Caki2 (cell line): ENCODE measurements at places on chromosomes 11 and 22. TPM values are rescaled to one million over a fixed set of nuclear protein-coding genes. Genes with fewer than 3 reads are reported as not detected.

SRRD gene
- 38.6 and 41.7 TPM in 2 replicates for total RNA-seq

BACE1-AS gene
- total RNA-seq, result 0.64 and 2.0 TPM in 2 replicates

DNA sequence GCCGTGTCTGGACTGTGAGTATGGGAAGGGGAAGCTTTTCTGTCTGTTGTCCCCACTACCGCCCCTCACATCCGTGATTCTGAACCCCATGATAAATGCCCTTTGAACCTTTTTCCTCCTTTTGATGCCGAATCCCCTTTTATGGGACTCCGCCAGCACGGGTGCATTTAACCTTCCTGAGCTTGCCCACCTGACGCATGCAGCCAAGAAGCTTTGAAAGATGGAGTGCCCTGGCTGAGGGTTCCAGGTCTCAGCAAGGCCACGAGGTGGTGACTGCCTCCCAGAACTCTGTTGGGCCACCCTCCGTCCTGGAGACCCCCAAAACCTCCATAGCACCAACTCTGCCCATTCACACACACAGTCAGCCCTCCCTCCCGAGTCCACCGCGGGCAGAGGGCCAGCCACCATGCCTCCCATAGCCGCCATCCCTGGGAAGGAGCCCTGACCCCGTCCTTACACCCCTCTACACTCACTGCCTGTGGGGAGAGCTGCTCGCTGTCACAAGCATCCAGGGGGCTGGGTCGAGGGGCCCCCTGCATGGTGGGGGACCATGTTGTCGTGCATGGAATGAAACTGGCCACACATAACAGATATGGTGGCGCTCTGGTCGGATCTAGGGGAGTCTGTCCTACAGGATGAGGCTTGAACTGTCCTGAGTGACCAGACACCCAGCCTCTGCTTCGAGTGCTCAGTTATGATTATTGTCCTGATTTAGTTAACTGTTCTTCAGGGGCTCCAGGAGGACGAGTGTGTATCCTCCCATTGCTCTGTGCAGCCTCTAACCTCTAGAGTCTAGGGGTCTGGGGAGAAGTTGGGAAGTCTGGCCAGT is 822 bp upstream of the COMT start:
- DNase-seq, result no peak

DNAJB7 gene
- not detected in 2 replicates for total RNA-seq

DNA sequence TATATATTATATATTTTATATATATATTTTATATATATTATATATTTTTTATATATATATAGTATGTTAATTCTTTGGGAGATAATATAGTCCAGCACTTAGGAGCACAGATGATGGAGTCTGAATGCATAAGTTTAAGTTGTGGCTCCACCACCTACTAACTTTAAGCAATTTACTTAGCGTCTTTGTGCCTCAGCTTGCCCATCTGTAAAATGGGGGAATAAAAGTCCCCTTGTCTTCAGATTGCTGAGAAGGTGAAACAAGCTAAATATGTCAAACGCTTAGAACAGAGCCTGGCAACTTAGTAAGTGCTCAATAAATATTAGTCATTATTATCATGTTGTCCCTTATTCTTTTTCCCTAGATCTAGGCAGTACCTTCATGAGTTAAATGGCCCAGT is 27.5 kb downstream of the DSCAML1 start:
- DNase-seq, result no peak

GRCh38 chr11:132285631-132286030 is 915.2 kb downstream of the NTM start:
- no peak for DNase-seq

CLMP gene
- total RNA-seq, result 1.5 and 6.8 TPM in 2 replicates

DNA sequence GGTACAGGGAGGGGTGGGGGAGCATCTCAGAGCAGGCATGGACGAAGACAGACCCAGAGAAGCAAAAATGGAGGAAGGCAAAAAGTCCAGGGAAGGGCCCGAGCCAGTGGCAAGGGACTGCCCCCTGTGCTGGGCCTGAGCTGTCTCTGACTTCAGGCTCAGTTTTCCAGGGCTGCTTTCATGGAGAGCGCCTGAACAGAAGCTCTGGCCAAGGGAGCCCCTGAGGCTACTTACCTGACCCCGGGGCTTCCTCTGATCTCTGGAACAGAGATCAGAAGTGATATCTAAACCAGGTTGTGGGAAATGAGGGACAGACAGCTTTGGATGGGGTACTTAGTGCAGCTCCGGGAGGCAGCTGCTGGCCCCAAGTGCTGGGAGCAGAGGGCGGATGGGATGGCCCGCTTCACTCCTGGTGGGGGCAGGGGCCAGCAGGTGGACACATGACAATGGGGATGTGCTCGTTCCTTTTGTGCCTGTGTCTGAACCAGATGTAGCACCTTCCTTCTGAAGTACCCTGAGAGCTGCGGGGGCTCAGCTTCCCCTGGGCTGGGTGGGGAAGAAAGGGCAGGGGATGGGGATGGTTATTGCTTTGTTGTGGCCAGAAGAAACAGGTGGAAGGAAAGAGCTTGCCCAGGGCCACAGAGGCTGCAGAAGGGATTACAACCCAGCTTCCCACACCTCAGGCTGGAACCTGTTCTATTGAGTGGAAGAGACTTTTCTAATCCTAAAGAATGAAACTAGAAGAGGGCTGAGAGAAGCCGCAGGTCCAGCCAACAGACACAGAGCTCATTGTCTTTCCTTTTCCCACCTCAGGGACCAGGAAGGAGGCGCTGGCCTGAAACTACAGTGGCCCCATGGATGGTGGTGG is 5.7 kb downstream of the LRRC10B start:
- DNase-seq, result no peak

OR51E2 gene
- total RNA-seq, result 0.17 TPM in 1 of 2 replicates, not detected in the other

- no peak for DNase-seq
Measured at GRCh38 chr11:2547806-2548205, 103.0 kb downstream of the KCNQ1 start.

- DNase-seq, result no peak
Measured at GRCh38 chr11:64490562-64491216, 100.3 kb upstream of the SLC22A12 start.

DNA sequence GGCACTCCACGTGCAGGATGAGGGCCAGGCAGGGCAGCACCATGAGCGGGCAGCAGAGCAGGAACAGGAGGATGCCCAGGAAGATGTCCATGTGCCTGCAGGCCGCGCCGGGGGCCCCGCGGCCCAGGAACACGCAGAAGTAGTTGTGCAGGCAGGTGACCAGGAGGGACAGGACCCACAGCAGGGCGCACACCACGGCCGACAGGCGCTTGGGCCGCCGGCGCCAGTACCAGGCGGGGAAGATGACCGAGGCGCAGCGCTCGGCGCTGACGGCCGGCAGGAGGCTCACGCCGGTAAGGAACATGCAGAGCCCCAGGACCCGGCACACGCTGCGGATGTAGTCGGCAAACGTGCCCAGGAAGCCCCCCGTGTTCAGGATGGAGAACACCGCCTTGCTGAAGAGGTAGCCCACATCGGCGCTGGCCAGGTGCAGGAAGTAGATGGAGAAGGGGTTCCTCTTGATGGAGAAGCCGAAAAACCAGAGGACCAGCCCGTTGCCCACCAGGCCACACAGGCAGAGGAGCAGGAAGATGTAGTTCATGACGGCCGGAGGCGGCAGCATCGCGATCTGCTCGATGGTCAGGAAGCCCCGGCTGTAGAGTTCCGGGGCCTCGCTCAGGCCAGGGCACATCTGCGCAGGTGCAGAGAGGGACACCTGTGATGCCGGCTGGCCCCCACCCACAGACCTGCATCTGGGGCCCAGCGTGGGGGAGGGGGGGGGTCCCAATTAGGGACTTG is 7.2 kb downstream of the MRGPRF start:
- no peak for DNase-seq

GRCh38 chr22:28394513-28395110 is 285.0 kb downstream of the TTC28 start:
- DNase-seq, result no peak

GRCh38 chr22:24178502-24179440 is 2.5 kb upstream of the SUSD2 start:
- no peak for DNase-seq

GRCh38 chr11:22407921-22408320 is 69.7 kb downstream of the SLC17A6 start:
- DNase-seq, result no peak

- DNase-seq, result no peak
Measured at GRCh38 chr11:122679466-122679865, 23.9 kb downstream of the UBASH3B start.

FLRT1 gene
- 0.03 and 0.37 TPM in 2 replicates for total RNA-seq

GRCh38 chr11:111463276-111463675 is 48.9 kb downstream of the BTG4 start:
- no peak for DNase-seq

DNA sequence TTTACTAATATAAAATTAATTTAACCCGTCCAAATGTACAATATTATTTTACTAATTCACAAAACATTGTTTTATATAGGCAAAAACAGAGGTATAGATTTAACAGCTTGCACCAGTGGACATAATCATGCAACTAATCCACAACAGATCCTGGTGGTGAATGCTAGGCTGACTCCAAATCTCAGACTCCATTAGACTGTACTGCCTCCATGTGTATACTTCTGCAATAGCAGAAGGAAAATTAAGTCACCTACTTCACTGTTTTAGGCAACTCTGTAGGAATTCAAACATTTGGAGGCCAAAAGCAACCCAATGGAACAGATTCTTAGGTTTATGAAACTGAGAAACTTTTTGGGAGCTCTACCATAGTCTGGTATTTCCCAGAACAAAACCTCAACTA is 30.0 kb upstream of the RAB39A start:
- no peak for DNase-seq

- DNase-seq, result no peak
Measured at GRCh38 chr11:567629-568292, 7.0 kb downstream of the RASSF7 start.

IL10RA gene
- not detected in 2 replicates for total RNA-seq

FGF19 gene
- total RNA-seq, result not detected in 2 replicates

DNA sequence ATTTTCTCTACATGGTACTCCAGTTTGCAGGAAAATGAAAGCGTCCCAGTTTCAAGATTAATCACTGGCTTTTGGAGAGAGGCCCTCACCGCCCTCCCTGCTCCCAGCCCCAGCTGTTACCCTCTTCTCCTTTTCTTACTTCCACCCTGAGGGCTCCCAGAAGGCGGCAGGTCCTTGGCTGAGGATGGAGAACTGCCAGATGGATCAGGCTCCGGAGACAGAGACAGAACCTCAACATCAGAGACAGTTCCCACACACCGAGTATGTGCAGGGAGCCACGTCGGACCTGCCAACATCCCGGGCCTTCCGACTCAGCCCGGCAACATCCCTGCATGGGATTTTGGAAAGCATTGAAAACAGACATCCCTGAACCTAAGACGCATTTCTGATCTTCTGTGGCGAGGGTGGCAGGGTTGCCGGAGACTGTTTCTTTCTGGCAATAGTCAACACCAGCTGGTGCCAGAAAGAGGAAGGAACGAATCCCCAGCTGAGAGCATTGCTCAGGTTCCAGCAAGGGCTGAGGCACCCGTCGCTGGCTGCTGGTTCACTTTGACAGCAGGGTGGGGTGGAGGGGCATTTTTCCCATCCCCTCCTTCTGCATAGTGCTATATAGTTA is 467.1 kb downstream of the MIAT start:
- no peak for DNase-seq

- DNase-seq, result no peak
Measured at GRCh38 chr11:119047205-119047604, 9.8 kb downstream of the HYOU1 start.

- no peak for DNase-seq
Measured at GRCh38 chr11:123338266-123338800, 91.7 kb upstream of the GRAMD1B start.

DNA sequence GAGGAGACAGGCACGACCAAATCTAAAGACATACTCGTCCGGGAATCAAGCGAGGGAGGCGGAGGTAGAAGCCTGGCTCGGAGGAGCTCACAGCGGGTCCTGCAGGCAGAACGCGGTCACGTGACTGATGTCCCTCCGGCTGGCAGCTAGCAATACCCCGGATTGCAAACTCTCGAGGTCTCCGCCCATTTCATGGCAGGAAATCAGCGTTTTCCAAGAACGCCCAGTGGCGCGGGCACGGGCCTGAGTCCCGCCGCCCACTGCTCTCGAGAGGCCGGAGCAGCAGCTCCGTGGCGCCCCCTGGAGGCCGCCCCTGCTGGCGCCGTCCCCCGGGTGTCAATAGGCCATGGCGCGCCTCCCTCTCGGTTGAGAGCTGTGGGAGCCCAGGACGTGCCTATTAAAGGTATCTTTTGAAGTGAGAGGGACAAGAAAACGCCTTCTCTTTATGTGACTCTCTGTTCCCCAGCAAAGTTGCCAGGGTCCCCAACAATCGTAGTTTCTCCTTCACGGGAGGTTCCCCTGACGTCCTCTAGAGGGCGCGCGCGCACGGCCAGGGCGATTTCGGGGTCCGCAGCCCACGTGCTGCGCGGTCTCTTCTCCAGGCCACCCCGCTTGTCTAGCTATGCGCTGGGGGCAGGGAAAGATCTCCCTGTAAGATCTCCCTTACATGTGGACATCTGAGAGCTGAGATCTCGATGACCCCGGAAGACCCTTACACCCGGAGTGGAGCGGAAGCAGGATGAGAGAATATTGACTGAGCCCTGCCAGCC is 37.3 kb upstream of the RBFOX2 start:
- DNase-seq, result peak; percentile 95

DNA sequence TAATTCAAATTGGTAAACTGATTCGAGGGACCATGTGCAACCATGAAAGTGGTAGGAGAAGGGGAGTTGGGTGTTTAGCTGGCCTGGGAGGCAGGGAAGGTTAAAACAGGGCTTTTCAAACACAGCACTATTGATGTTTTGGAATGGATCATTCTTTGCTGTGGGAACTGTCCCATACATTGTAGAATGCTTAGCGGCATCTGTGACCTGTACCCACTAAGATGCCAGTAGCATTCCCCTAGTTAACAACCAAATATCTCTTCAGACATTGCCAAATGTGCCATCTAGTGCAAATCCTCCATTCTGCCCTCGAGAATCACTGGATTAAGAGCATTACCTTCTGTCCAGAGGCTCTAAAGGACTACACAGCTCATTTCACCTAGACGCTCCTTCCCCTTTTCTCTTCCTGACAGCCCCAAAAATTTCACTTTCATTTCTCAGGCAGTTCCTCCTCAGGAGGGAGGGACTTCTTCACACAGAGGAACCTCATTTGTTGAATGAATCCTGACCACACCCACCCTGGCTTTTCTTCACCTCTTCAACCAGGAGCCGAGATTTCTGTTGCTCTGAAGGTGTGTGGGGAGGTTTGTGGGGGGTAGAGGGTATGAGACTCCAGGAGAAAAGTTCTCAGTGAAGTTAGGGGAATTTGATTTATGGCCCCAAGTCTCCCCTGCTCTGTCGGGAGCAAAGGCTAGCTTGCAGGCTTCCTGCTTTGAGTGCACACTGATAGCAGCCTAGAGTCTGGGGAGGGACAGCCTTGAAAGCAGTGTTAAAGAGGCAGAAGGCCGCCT is at the start of gene TRIM34:
Gene TRIM34 (plus strand): TSS at position 513 of the 791 bp plus-strand sequence. CDS start 7,331 bp downstream, outside the sequence.
- peak; percentile 68 for DNase-seq

DNA sequence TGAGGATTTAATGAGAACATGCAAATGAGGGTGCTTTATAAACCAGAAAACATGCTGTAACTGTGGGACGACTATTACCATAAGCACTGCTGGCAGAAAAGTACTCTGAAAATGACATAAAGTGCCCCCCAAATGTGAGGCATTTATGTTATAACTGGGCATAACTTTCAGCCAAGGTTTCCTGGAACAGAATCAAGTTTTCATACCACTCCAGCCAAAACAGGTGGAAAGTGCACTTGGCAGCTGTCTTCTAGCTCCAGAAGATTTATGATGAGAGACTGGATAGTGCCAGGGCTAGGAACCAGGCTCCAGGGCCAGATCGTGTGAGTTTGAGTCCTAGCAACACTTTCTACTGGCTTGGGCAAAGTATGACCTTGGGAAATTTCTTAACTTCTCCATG is 339.2 kb downstream of the TENM4 start:
- DNase-seq, result no peak

- DNase-seq, result peak; percentile 41
Measured at GRCh38 chr11:8863838-8864237, 47.2 kb upstream of the AKIP1 start.

OR51I1 gene
- not detected in 2 replicates for total RNA-seq

LMNTD2 gene
- total RNA-seq, result 6.7 and 18.4 TPM in 2 replicates
